Left renal cortex interstitium (tissue), 4 donors: ENCODE measurements at places on chromosomes 5 and 9. TPM values are rescaled to one million over a fixed set of nuclear protein-coding genes. Genes with fewer than 3 reads are reported as not detected.

GRCh38 chr5:81633471-81633870 is 117.4 kb downstream of the SSBP2 start:
- DNase-seq: no peak

Gene ABCA1
- 12.0 TPM for polyA plus RNA-seq

- no peak for DNase-seq
Measured at GRCh38 chr5:83608122-83608521, 112.5 kb downstream of the HAPLN1 start.

DNA sequence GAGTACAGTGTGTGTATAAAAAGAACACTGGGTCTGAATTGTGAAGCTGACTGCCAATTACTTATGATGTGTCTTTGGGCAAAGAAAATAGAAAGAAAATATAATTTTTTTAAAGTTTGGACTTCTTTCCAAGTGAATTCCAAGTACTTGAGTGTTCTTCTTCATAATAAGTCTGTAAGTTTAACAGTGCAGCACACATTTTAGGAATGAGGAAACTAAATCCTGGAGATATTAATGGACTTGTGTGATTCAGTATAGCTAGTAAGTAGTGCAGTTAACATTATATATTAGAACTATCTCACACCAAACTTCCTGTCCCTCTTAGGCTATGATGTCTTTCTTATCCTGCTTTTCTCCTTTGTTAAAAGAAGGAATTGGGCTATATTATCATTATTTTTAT is 1953.8 kb downstream of the MAT2B start:
- no peak for DNase-seq

DNA sequence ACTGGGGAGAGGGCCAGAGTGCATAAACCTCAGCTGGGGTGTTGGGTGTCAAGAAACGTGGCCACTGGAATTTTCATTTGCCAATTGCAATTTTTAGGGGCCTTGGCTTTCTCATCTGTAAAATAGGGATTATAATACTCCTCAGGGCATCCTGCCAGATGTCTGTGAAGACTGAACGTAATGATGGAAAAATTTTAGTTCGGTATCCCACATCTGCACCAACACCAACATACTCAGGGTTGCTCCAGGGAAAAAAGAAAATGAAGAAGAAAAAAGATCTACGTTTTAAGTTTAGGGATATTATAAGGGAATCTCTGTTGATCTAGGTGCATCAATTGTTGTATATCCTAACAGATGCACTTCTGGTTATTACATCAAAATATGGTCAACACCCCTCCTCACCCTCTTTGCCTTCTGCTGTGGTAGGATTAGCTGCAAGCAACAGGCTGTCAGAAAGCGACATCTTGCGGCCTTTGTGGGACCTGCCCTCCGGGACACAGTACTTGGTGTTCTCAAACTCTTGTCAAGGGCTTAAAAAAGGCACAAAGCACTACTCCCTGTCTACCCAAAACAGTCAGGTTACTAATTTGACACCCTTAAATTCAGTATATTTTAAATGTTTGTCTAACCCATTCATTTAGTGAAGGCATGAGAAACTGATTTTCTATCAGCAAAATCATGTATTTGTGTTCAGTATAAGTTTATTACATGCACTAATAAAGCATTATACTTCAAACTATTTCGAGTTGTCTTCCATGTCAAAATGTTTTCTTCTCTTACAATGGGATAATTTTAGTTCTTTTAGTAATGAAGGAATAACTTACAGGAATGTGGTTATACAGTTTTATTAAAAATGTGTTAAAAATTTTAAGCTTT is 8.3 kb upstream of the TBC1D2 start:
- DNase-seq: no peak

Gene SPATA31D3
- polyA plus RNA-seq: not detected

Gene CDKN2B-AS1
- polyA plus RNA-seq: 0.18 TPM

GRCh38 chr5:177297922-177298321 is 5.6 kb downstream of the RAB24 start:
- DNase-seq: no peak

Gene SMIM32
- polyA plus RNA-seq: 16.3 TPM

Gene GGTA1
- 3.5 TPM for polyA plus RNA-seq

GRCh38 chr9:15160673-15161072 is 146.3 kb downstream of the TTC39B start:
- DNase-seq: no peak

DNA sequence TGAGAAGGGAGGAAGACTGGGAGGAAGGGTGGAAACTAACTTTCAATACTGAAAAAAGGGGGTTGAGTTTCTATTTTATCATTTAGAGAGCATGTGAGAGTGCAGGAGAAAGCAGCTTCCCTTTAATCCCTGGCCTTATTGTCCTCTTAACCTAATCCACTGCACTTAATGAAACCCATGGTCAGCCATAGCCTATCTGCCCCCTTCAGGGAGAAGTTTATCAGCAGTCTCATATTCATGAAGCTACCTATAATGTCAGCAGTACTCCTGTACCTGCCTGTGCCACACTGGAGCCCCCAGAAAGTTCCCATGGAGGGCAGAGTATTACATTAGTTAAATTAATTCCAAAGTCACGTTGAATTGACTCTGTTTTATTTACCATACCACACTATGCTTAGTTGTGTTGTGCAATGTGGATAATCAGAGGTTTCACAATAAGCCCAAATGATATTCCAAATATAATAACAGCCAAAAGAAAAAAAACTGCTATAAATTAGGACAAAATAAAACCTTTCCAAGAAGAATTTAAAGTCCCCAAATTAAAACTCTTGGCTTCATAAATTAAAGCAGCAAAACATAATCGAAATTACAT is 62.9 kb downstream of the MUSK start:
- no peak for DNase-seq
